Temporal lobe (tissue), 4 donors: ENCODE measurements at places on chromosomes 13 and 19. TPM values are rescaled to one million over a fixed set of nuclear protein-coding genes. Genes with fewer than 3 reads are reported as not detected.

The PGLYRP2 gene
- total RNA-seq = not detected

The RFXANK gene
- 15.0 TPM for total RNA-seq

The FCAR gene
- 0.98 TPM for total RNA-seq

The ZIK1 gene
- total RNA-seq = 22.1 TPM

The GJB2 gene
- total RNA-seq = 4.4 TPM

The THSD8 gene
- 0.25 TPM for total RNA-seq

The CCDC122 gene
- 5.9 TPM for total RNA-seq

The LGALS14 gene
- not detected for total RNA-seq

The ANGPTL8 gene
- total RNA-seq = not detected

The CPB2 gene
- total RNA-seq = not detected

The MBD3L3 gene
- total RNA-seq = not detected

The GADD45B gene
- total RNA-seq = 5.9 TPM

The ARRDC5 gene
- not detected for total RNA-seq

The HS6ST3 gene
- 24.3 TPM for total RNA-seq

The CEACAM4 gene
- not detected for total RNA-seq

The HCST gene
- not detected for total RNA-seq
